ENCODE measurements at places on chromosomes 2 and 18.

DNA sequence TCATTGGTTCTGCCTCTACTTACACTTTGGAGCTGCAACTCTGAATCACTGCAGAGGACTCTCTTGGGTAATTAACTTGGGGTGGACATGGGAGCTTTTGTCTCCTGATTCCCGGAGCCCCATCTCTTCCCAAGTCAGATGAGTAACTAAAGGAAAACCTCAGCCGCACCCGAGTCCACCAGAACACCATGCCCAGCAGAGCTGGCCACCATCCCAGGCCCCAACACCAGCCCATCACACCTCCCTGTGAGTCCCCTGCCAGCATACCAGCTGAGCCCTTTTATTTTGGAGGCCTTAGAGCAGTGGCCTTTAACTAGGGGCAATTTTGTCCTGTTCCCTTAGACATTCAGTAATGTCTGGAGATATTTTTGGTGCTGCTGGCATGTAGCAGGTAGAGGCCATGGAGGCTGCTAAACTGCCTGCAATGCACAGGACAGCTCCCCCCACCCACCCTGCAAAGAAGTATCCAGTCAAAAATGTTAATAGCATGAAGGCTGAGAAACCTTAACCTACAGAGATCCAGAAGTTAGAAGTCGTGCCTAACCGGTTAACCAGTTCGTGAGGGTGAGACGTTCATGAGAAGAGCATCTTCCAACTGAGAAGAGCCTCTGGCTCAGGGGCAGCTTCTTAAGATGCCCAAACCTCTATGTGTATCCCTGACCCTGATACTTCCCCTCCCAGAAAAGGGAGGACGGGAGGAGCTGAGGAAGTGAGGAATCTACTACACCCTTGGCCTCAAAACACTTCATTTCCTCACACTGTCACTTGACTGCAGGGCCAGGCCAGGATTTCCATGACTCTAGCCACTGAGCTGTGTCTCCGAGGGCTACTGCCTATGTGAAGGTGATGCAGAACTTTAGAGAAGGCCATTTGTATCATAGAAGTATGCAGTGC is 139.9 kb upstream of the EPAS1 start:
- DNase-seq = no peak

DNA sequence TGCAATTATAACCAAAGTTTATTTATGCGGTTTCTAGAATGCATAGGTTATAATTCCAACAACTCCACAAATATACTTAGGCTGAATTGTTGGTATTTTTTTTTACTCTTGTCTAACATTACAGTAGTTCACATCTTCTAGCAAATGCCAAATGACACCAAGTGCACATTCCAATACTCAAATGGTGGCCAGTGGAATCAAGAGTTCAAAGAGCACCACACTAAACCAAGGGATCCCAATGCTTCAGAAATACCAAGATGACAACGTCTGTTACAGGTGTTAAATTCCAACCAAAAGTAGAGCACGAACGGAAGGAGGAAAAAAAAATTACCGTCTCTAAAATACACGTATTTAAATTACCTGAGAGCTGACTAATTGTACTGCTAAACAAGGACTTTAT is 136.2 kb downstream of the TMEM247 start:
- DNase-seq = no peak

DNA sequence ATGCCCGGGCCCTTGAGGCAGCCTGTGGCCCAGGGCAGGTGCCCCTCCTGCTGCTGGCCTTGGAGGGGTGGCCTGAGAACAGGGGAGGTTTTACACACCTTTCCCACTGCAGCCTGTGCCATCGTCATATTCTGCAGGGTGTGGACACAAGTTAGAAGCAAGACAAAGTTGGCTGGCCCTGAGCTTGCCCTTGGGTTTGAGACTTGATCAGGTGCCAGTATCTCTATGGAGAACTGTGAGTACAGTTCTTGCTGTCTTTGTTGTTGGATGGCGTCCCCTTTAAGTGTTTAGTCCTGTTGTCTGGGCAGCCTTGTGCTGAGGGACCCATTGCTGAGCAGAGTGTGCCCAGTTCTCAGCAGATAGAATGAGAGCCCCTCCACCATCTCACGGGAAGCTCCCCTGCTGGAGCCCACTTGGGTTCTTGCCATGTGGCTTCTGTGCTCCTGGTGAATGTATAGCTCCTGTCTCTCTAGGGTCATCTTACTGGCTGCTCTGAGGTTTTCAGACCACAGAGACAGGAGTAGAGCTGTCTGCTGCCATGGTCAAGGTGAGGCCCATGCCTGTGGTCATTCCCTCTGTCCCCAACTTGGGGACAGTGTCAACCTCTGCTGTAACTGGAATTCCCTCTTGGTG is 115.9 kb downstream of the SH3RF3 start:
- no peak for DNase-seq

GRCh38 chr2:13681936-13682335 is 950.6 kb upstream of the LRATD1 start:
- DNase-seq = no peak

- no peak for DNase-seq
Measured at GRCh38 chr2:191866675-191867506, 20.0 kb upstream of the CAVIN2 start.

DNA sequence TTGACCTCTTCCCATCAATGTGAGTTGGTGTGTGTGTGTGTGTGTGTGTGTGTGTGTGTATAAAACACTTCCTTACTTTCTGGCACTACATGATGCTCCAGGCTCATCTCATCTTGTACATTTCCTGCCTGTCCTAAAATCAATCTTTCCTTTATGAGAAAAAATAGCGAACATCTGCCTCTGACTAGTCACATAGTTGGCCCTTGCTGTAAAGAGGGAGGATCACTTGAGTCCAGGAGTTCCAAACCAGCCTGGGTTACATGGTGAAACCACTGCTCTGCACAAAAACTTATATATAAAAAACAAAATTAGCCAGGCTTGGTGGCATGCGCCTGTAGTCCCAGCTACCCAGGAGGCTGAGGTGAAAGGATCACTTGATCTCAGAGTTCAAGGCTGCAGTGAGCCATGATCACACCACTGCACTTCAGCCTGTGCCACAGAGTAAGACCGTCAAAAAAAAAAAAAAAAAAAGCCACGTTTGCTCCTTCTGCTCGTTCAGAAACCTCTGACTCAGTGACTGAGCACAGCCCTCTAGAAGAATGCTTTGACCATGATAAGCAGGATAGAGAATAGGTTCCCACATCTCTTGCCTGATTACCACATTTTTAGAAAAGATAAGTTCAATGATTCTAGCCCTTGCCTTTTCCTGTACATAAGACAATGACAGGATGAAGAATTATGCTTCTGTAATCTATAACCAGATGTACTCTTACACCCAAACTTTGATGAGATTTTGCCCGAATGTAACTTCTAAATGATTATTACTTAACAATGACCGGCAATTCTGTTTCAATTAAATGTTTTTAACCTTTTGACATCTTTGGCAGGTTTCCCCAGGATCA is 45.2 kb upstream of the ST3GAL5 start:
- no peak for DNase-seq

DNA sequence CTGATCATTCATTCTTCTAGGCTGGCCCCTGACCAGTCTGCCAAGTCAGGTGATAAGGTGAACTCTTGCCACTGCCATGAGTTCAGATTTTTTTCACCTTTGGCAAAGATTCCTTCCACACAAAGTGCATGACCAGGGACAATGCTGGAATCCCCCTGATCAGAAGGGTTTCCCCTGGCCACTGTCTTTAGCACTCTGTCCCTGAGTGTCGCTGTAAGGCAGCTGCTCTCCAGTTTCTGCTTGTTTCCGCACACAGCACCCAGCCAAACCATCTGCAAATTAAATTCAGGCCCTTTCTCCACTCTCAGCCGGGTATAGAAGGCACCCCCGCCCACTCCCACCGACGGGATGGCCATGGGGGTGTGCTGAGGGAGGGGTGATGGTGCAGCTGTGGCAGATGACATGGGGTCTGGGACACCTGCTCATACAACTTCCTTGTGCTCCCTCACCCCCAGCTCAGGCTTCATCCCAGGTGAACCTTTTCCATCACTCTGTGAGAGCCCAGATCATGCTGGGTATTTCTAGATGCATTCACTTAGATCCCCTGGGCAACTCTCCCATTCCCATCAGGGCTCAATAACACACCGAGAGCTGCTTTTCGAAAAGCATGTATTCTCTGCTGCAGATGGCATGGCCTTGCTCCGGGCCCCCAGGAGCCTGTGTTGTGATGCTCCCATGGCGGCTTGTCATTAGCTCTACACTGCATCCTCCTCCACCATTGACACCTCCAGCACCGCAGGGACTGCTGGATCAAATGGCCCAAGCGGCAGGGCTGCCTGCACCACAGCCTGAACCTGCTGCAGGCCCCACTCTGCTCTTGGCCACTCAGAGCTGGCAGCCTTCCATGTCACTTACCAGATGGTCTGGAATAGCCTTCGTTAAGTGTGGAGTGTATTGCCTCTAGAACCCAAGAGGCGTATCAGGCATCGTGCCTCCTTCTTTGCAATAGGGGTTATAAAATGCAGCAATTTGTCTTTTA is 52.3 kb upstream of the ROCK2 start:
- no peak for DNase-seq

DNA sequence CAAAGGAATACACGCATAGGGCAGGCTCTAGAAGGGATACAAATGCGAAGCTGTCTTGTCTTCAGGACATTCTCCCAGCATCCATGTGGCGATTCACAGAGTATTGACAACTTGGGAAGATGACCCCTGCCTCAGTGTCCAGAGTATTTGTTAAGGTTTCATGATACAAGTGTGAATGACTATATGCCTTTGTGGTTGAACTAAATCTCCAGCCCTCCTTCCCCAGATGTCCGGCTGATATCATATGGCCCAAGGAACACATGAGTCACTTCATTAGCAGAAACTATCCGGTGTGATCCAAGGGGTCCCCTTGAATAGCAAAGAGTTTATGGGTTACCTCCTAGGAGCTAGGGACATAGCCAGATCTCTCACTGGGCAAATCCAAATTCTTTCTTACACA is 151.0 kb downstream of the INSIG2 start:
- DNase-seq = no peak

DNA sequence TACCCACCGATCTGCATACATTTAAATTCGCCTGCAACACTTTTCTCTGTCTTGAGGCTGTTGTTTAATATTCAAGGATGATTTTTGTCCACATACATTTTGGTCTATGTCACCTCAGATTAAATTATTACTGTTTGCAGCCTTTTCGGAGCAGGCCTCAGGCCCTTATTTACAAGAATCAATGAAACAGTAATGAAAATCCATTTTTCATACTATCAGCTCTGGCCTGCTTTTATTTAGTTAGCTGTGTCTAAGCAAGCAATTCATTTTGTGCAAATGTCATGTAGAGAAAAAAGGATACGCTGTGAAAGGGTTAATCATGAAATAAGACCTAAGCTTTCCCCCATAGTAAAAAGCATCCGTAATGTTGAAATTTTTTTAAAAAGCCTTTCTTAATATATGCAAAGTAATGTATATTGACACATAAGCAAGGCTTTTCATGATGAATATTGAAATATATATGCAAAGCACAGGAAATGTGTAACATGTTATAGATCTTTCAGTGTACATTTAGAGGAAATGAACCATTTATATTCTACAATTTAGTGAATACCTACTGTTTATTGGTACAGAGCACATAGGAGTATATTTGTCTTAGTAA is 1135.3 kb upstream of the ZEB2 start:
- DNase-seq = no peak

DNA sequence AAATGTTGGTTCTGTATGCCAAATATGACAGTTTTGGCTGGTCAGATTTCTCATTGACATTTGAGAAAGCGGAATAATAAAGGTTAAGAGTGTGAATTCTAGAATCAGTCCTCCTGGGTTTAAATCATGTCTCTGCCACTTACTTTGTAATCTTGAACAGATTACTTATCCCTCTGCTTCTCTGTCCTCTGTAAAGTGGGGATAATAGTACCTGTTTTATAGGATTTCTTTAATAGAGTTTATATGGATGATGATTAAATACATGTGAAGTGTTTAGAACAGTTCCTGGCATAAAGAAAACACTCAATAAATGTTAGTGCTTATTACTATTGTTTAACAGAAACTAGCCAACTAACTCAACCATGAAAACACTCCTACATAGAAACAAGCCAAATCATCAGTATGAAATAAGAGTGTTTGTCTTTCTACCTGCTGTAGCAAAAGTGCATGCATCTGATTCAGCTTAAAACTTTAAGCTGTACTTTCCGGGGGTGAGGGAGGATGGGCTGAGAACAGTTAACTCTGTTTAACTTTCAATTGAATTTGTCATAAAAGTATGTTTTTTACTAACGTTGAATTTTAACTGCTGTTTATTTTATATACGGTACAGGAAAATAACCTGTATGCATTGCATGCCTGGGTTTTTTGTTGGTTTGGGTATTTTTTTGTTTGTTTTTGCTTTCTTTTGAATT is 6.8 kb downstream of the HTR2B start:
- no peak for DNase-seq

DNA sequence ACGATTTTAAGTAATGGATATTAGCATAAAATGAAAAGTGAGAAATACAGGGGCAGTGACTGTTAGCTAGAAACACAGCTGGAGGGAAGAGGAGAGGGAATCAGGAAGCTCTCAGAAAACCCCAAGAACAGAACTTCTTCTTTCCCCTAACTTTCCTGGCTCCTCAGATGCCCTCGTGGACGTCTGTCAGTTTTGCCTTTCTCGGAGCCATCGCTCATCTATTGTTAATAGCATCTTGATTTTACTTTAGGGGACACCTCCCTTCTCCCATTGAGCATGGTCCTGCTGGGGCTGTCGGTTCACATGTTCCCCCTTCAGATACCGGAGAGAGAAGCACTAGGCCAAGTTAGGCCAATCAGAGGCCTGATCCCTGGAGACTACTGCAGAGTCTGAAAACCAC is 2.3 kb upstream of the PLEK start:
- DNase-seq = no peak

DNA sequence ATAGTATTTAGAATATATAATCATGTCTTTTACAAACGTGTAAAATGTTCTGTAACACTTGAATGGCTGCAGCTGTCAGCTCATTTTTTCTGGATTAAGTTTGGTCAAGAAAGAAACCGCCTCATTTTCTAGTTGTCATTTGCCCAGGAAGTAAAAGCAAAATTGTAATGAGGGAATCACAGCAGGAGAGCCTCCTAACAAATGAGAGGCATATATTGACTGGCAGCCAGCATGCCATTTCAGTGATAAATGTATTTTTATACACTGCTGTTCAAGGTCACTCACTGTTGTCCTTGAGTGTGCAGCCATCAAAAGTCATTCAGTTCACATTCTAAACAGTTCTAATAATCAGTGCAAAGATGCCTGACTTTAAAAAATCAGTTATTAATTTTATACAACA is 144.3 kb upstream of the BOD1L2 start:
- no peak for DNase-seq

GRCh38 chr2:239095460-239096081 is 247.7 kb downstream of the TWIST2 start:
- DNase-seq = no peak

GRCh38 chr2:112644155-112644932 is 1.4 kb upstream of the SLC20A1 start:
- DNase-seq = no peak

GRCh38 chr2:161312996-161313395 is 4.8 kb downstream of the PSMD14 start:
- DNase-seq = no peak
